Activated CD4-positive, alpha-beta T cell treated with anti-CD3 and anti-CD28 coated beads for 4 hours (primary cell): ENCODE measurements at places on chromosomes 3 and 15.

DNA sequence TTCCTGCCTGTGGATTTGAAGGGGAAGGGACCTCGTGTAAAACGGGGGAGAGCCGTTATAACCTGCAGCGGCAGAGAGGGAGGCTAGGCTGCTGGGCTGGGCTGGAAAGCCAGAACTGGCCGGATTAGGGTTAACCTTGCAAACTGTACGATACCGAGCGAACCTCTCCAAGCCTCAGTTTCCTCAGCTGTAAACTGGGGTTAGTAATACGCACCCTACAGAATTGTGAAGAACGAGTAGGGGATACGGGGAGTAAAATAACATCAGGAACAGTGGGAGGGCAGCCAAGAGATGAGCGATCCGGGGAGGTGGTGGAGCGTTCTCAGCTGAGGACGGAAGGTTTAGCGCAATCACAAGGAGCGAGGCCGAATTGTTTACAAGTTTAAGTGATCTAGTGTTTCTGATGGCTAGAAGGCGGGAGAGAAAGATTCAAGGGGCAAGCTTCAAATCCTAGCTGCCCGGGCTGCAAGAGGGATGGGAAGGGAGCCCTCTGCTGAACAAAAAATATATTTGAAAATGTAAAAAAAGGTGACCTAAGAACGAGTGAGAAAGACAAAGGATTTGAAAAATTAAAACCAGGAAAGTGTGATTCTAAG, 768 bp upstream of the SEMA5B start:
- DNase-seq, result peak; percentile 15

- no peak for DNase-seq
Measured at GRCh38 chr3:58609990-58610389, 32.8 kb upstream of the FAM107A start.

DNA sequence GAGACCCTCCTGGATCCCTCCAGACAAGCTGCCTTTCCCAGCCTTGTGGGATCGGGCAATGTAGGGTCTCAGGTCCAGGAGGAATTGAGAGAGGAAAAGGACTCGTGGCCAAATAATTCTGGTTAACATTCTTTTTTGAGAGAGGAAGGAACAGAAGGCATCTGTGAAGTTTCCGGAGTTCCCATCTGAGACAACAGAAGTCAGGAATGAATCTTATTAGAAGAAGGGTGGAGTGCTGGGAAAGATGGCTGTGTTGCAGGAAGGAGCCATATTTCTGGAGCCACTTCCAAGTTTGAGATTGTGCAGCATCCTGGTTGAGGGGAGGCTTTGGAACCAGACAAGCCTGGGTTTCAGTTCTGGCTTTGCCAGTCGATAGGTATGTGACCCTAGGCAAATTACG, 9.4 kb downstream of the BOC start:
- no peak for DNase-seq

GRCh38 chr15:39299486-39300267, 281.2 kb upstream of the THBS1 start:
- DNase-seq, result no peak

DNA sequence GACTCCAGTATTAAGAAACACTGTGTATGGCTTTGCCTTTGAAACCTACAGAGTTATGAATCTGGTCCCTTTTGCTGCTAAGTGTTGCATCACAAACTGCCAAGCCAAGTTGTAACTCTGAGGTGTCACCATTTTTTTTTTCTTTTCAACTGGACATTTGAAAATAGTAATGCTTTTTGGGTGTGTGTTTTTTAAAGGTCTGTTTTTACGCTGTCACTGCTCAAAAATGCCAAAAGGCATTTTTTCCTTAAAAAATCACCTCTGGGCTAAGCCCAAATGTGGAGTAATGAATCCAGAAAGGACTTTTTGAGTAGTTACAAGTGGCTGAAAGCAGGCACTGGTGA, 9.5 kb downstream of the SMAD3 start:
- DNase-seq, result no peak

GRCh38 chr3:147616998-147617619, 207.9 kb downstream of the ZIC1 start:
- DNase-seq, result no peak

- no peak for DNase-seq
Measured at GRCh38 chr3:194275721-194276120, 75.4 kb downstream of the CPN2 start.

- DNase-seq, result no peak
Measured at GRCh38 chr3:53813229-53813628, 33.0 kb downstream of the CHDH start.

GRCh38 chr3:160090653-160091052, 102.0 kb downstream of the IL12A start:
- DNase-seq, result no peak

DNA sequence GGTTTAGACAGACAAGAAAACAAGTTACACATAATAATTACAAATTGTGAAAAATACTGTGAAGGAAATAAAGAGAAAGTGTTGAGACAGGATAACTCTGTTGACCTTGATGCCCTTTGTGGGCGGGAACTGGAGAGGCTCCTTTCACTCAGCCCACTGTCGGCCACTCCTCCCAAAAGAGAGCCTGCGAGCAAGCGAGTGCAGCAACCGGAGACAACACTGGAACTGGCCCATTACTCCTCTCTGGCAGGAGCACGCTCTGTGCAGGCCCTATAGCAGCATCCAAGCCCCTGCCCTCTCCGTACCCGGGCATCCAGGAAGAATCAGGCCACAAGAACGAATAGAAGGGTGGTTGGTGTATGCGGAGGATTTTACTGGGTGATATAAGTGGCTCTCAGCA, 16.2 kb upstream of the DUT start:
- DNase-seq, result no peak

DNA sequence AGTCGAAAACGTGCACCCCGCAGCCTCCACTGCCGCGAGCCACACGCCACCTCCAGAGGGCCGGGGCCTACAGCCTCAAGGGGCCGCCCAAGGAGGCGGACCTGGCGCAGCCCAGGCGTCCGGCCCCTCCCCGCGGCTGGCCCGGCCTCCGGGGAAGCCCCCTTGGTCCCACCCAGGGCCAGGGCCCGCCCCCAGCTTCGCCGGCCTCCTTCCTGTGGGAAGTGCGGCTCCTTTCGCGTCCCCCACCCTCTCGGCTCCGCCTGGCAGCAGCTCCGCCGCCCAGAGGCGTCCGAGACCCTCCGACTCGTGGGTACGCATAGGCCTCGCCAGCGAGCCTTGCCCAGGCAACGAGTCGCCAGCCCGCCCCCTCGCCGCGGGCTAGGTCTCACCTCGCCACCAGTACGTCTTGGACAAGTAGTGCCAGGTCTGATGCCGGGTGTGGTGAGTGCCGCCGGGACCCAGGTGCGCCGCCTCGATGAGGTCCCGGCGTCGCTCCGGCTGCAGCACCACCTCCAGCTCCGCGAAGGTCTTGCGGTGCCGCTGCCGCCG, 642 bp downstream of the ZBTB11 start:
- DNase-seq, result peak; percentile 93
